ENCODE measurements at places on chromosomes 7 and 10. TPM values are rescaled to one million over a fixed set of nuclear protein-coding genes. Genes with fewer than 3 reads are reported as not detected.

DNA sequence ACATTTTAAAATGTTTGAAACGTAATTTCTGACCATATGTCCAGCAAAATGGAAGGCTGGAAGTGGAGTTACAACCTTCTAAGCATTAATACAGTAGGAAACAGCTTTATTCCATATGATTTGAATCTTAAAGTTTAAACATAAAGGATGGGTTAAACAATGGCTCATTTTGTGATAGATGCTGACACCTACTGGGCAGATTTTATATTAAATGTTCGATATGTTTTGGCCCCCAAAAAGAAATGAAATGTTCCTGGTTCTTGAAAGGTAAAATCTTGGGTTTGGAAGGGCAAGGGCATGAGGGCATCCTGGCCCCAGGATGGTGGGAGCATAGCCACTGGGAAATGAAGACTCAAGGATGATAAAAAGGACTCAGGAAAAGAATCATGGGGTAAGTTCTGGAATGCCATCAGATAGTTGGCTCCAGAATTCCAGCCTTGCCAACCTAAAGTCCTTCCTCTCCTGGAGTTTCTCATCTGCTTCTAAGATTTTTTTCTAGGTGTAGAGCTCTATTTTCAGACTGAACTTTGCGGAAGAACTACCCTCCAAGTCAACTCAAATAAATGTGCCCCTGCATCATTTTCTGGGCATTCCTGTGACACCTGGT lies 34.6 kb upstream of the SLC35G1 start:
- no peak for DNase-seq

Gene STK31
- total RNA-seq = 2.8 TPM

Gene NFKB2
- 36.9 TPM for total RNA-seq

GRCh38 chr10:24518411-24518810 lies 205.3 kb downstream of the ARHGAP21 start:
- no peak for DNase-seq

- no peak for DNase-seq
These were observed 129.9 kb upstream of the TAC1 start for GRCh38 chr7:97601931-97602457.

- peak; percentile 33 for DNase-seq
These were observed 212.6 kb upstream of the FRMD4A start for GRCh38 chr10:14543046-14543903.

Gene MUC12
- total RNA-seq = not detected

DNA sequence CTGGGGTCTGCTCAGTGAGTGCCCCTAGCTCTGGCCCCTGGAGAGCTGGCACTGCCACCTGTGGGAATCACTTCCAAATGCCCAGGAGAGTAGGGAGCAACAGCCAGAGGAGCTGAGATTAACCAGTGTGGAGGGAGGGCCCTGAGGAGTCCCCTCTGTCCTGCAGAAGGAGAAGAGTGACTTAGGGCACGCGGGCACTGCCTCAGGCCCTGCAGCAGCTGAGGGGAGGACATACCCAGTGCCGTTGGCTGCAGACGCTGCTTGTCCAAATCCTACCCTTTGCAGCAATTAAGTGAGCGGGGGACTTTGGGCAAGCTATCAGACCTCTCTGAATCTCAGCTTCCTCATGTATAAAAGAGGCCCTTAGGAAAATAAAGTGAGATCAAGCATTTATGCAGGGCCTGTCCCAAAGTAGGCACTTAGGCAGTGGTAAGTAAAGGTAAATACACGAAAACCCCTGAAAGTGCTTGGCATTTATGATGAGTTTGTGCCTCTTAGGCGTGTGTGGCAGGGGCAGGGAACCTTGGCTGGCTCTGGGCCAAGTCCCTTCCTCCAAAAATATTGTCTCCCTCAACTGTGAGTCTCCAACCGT lies 16.9 kb downstream of the PRF1 start:
- no peak for DNase-seq

Gene SEMA3D
- total RNA-seq = 4.8 TPM

Gene COL17A1
- 0.22 TPM for total RNA-seq

- DNase-seq = no peak
These were observed 10.7 kb downstream of the XPNPEP1 start for GRCh38 chr10:109912335-109913281.

Gene FKBP6
- total RNA-seq = not detected

DNA sequence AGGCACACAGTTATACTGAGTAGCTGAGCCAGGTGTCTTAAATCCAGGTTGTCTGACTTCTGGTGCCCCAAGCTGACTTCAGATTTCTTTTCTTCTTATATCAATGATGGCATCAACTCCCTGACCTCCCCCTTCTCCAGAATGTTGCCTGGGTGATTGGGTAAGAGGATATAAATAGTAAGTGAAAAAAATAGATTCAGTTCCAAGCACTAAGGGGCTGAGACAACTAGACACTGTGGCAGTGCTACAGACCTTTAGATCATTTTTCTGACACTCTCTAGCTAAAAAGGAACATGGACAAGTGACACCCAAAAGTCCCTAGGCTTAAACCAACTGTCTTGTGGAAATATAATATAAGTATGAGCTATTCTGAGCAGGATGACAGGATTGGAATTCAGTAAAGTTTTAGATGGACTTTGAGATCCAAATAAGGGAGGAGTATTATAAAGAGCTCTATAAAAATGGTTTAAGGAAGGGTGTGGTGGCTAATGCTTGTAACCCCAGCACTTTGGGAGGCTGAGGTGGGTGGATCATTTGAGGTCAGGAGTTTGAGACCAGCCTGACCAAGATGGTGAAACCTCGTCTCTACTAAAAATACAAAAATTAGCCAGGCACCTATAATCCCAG lies 589.1 kb upstream of the GALNT17 start:
- DNase-seq = no peak

DNA sequence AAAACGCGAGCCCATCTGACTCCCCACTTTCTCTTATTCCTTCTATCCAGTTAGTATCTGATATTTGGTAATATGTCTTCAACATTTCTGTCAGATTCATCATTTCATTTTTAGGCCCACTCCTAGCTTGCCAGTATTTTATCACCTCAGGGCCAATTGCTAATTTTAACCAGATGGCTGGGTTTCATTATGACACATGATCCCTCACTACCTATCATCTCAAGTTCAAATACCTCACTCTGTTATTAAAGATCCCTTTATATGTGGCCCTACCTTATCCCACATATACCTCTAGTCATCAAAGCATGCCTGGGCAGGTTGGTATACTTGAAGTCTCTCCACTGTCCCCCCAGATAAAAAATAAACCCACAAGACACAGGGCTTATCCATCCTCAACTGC lies 104.9 kb downstream of the RNLS start:
- no peak for DNase-seq

Gene SUN3
- not detected for total RNA-seq

DNA sequence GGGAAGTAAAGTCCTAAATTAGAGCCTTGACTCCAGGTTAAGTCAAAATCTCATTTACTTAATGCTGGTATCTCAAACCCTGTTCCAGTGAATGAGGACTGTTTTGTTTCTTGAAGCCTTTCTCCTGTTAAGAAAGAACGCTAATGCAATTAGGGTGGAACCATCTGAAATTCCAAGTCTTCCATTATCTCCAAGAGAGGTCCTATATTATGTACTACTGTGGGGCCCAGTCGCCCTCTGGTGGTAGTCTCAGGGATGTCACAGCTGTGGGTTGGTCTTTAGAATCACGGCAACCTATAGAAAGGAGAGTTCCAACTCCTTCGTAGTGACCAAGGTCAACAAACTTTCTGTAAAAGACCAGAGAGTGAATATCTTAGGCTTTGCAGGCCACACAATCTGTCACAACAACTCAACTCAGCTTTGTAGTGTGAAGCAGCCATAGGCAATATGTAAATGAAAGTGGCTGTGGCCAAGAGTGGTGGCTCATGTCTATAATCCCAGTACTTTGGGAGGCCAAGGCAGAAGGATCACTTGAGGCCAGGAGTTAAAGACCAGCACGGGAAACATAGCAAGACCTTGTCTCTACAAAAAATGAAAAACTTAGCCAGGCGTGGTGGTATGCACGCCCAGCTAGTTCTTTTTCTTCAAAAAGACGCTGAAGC lies 9.3 kb downstream of the RPP38 start:
- peak; percentile 62 for DNase-seq

Data from tibial nerve (tissue), 4 donors.